ENCODE measurements at places on chromosomes 12 and 14. TPM values are rescaled to one million over a fixed set of nuclear protein-coding genes. Genes with fewer than 3 reads are reported as not detected.

DIP2B gene
- 15.6 TPM for total RNA-seq

ZDHHC22 gene
- total RNA-seq = 0.30 TPM

SMIM41 gene
- total RNA-seq = not detected

TPH2 gene
- total RNA-seq = not detected

KLRG1 gene
- total RNA-seq = 2.3 TPM

INHBE gene
- 0.20 TPM for total RNA-seq

RNU7-1 gene
- total RNA-seq = not detected

KRT5 gene
- total RNA-seq = 0.30 TPM

LTBR gene
- total RNA-seq = 195 TPM

HIGD1C gene
- total RNA-seq = not detected

LRRC43 gene
- not detected for total RNA-seq

RIMBP2 gene
- not detected for total RNA-seq

REP15 gene
- 0.49 TPM for total RNA-seq

ADAM20 gene
- total RNA-seq = not detected

C12orf54 gene
- total RNA-seq = not detected

TCL1B gene
- total RNA-seq = not detected

VRTN gene
- total RNA-seq = not detected

INSM2 gene
- total RNA-seq = 0.06 TPM

TAS2R30 gene
- total RNA-seq = not detected

ASB2 gene
- 4.1 TPM for total RNA-seq

TMPO gene
- 108 TPM for total RNA-seq

TMEM260 gene
- 4.3 TPM for total RNA-seq

CLEC4A gene
- not detected for total RNA-seq

PGF gene
- total RNA-seq = 2.3 TPM

ALX1 gene
- 6.1 TPM for total RNA-seq
